Esophagus muscularis mucosa (tissue), 4 donors: ENCODE measurements at places on chromosomes 16 and 17. TPM values are rescaled to one million over a fixed set of nuclear protein-coding genes. Genes with fewer than 3 reads are reported as not detected.

The KRT36 gene
- total RNA-seq, result not detected

The TPSB2 gene
- total RNA-seq, result 97.3 TPM

DNA sequence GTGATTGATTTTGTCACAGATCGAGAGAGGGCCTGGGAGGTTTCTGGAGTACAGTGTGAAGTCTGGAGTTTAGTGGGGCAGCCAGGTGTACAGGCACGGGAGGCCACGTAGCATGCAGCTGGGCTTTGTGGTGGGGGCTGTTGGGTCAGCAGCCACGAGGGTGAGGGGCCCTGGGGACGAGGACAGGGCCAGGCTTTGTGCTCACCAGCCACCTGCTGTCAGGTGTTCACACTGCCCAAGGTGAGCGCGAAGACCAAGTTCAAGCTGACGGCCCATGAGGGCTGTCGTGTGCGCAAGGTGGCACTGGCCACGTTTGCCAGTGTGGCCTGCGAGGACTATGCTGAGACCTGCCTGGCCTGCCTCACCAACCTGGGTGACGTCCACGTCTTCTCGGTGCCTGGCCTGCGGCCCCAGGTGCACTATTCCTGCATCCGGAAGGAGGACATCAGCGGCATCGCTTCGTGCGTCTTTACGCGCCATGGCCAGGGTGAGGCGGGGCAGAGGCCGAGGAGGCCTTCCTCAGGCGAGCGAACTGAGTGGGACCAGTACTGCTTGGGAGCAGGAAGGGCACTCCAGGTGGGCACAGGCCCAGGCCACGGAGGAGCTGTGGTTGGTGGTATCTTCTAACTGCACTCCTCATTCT, 15.9 kb downstream of the LLGL1 start:
- no peak for DNase-seq
- H3K4me1 ChIP-seq, result no peaks in the 10 kb centered on the region
- no peak overlapping the region for H3K27ac ChIP-seq
- H3K4me3 ChIP-seq, result no peak overlapping the region
- peaks cover 72% of the 10 kb centered on the region for H3K36me3 ChIP-seq

GRCh38 chr17:75398279-75398678, 7.2 kb downstream of the GRB2 start:
- H3K27me3 ChIP-seq, result no peaks in the 10 kb centered on the region
- no peak for DNase-seq
- peaks cover 64% of the 10 kb centered on the region for H3K4me1 ChIP-seq
